Nephron progenitor cell (in vitro differentiated cells): ENCODE measurements at places on chromosomes 7 and 10.

- no peak for DNase-seq
Observed at GRCh38 chr10:88226071-88226659, 357.0 kb downstream of the RNLS start.

DNA sequence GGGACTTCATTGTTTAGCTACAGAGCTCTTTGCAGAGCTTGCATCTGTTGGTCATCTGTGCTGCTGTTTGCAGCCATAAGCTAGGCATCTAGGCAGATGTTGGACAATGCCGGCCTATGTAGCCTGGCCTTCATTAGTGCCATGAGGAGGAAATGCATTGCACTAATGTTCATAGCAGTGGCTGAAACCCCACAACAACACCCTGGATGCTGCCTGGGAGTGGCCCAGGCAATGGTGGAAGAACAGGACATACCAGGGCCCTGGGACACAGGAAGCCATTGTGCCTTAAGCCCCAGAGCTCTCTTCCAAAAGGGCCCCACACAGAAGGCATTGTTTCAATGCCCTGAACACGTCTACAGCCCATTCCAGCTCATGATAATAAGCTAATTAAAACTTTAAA, 131.5 kb upstream of the LYZL1 start:
- no peak for DNase-seq

DNA sequence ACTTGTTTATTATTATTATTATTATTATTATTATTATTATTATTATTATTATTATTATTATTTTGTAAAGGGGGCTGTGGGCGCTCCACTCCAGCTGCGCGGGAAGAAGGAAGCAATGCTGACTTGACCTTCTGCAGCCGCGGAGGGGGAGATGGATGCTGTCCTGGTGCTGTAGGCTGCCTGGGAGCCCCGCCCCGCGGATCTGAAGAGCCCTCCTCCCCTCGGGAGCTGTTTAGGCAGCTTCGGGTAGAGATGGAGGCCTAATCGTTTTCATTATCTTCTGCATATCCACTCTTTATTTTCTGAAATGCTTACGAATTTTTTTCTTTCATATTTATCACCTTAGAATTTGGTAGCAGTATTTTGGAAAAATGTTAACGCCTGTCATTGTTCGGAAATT, 101.2 kb upstream of the KLF6 start:
- DNase-seq, result peak; percentile 70

DNA sequence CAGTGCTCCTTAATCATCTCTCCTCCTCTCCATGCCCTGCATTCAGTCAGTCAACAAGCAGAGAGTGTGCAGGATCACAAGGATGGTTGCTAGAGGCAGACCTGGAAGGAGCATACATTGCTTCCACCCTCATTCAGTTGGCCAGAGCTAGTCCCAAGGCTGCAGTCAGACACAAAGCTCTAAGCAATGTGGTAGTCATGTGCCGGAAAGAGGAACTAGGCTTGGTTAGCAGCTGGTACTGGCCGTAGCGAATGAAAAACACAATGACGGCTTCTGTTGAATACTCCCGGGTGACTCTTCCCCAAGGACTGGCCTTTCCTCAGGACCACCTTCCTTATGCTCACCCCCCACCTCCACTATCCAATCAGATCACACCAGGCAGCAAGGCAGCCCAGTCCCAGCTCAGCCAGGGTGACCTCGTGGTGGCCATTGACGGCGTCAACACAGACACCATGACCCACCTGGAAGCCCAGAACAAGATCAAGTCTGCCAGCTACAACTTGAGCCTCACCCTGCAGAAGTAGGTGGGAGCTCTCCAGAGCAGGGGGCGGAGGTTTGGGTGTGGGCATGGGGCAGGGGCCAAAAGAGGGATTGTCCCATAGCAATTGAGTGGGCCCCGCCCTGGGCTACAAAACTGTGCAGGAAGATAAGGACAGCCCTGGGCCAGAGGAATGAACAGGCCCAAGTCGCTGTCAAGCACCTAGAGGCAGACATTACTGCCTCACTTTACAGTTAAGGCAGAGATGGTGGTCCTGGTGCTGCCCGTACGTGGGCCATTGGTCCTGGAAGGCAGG, 10.9 kb downstream of the LDB3 start:
- DNase-seq, result no peak

DNA sequence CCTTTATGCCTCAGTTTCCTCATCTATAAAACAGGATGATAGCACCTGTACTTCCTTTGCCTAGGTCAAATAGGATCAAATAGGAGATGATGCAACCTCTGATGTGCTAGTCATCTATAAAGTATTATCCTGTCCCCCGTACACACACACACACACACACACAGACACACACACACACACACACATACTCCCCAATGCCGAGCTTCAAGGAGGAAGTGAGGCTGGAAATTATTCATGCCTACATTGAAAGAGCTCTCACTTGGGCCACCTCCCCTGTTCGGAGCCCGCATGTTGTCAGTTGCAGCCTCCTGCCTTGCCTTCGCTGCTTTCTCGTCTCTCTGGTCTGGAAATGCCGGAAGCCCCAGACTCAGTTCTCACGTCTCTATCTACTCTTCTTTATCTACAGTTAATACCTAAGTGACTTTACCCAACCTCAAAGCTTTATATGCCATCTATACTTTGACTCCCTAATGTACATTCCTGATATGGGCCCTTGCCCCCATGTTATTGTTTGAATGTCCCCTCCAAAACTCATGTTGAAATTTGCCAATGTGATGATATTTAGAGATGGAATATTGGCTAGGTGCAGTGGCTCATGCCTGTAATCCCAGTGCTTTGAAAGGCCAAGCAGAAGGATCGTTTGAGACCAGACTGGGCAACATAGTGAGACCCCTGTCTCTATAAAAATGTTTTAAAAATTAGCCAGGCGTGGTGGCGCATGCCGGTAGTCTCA, 6.9 kb upstream of the UBE2H start:
- no peak for DNase-seq

- peak; percentile 61 for DNase-seq
Observed at GRCh38 chr10:108970016-108970415, 953.3 kb downstream of the XPNPEP1 start.

DNA sequence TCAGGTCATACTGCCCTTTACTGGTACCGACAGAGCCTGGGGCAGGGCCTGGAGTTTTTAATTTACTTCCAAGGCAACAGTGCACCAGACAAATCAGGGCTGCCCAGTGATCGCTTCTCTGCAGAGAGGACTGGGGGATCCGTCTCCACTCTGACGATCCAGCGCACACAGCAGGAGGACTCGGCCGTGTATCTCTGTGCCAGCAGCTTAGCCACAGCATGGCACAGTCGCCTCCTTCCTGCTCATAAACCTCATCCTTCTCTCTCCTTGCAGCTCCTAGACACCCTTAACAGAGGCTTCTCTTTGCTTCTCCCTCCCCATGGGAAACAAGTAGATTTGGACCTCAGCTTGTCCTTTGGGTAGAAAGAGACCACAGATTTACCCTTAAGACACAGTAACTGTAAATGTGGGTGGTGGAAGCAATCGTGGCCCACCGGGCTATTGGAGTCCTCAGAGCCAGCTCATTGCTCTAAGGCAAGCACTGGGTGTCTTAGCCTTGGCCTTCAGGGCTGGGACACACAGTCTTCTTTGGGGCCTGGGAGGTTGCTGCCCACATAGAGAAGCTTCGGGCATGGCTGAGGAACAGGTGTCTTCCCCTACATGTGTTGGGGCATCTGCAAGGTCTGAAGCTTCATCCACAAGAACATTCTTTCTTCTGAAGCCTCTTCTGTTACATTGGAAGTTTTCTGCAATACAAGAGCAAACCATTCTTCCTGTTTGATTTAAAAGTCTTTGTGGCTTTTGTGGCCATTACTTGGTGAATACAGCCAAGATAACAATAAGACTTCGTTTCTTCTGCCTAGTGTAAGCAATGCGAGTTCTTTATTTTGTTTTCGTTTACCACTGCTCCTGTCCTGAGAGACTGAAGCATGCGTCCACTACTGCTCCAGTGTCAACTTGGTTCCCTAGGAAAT, 95.5 kb upstream of the PRSS58 start:
- DNase-seq, result no peak

- DNase-seq, result no peak
Observed at GRCh38 chr10:126225672-126226008, 162.6 kb downstream of the ADAM12 start.

GRCh38 chr7:11026452-11027359, 53.0 kb downstream of the PHF14 start:
- no peak for DNase-seq

DNA sequence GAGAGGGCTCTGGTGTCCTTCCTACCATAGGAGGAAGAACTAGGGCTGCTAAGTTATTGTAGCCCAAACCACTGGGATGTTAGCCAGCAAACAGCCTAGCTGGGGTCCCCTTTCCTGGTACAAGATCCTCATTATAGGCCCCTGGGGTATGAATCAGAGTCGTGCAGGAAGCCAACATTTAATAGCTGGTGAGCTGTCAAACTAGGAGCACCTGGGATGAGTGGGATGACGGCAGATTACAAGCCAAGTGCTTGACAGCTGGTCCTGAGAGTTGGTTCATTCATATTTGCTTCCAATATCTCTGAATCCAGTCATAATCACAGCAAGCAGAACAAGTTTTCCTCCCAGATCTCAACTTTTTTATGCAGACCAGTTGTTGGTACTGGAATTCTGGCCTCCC, 25.1 kb upstream of the DNAJB12 start:
- DNase-seq, result no peak

- DNase-seq, result no peak
Observed at GRCh38 chr10:97333351-97333600, 1.3 kb downstream of the FRAT2 start.

GRCh38 chr10:11440250-11441150, 170.9 kb downstream of the USP6NL start:
- no peak for DNase-seq

DNA sequence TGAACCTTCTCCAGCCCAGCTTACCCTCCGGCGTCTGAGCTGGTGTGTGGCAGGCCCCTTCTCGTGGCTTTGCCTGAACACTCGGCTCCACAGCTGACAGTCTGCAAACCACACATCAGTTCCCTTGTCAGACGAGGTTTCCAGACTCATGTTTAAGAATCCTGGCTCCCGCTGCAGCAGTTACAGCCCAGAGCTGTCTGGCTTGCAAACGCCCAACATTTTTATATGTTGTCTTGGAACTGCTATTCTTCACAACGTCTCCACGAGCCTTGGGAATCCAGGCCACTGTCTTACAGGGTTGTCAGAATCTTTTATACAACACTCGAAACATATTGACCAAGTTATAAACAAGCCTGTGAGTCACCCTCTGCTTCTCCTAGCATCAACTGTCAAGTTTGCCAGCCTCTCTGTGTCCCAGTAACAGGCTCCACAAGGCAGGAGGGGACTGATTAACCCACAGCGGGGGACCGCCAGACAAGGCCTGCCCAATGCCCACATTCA, 68.1 kb downstream of the TNS3 start:
- no peak for DNase-seq

GRCh38 chr7:28037220-28038010, 143.2 kb downstream of the JAZF1 start:
- no peak for DNase-seq

DNA sequence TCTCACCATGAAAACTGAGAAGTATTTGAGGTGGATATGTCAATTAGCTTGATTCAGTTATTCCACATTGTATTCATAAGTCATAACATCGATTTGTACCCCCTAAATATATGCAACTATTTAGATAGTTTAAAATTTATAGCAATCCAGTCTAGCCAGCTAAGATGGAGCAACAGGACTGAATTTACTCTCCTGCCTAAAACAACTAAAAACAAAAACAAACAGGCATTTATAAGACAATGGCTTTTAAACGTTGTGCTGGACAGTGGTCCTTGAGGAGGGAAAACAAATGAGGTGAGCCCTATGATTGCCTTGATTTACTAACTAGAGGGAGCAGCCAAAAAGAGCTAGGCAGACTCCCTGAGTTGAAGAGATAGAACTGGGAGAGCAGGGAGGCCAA, 814 bp upstream of the GPAM start:
- no peak for DNase-seq

- no peak for DNase-seq
Observed at GRCh38 chr7:30557245-30557644, 37.4 kb upstream of the GARS1 start.

DNA sequence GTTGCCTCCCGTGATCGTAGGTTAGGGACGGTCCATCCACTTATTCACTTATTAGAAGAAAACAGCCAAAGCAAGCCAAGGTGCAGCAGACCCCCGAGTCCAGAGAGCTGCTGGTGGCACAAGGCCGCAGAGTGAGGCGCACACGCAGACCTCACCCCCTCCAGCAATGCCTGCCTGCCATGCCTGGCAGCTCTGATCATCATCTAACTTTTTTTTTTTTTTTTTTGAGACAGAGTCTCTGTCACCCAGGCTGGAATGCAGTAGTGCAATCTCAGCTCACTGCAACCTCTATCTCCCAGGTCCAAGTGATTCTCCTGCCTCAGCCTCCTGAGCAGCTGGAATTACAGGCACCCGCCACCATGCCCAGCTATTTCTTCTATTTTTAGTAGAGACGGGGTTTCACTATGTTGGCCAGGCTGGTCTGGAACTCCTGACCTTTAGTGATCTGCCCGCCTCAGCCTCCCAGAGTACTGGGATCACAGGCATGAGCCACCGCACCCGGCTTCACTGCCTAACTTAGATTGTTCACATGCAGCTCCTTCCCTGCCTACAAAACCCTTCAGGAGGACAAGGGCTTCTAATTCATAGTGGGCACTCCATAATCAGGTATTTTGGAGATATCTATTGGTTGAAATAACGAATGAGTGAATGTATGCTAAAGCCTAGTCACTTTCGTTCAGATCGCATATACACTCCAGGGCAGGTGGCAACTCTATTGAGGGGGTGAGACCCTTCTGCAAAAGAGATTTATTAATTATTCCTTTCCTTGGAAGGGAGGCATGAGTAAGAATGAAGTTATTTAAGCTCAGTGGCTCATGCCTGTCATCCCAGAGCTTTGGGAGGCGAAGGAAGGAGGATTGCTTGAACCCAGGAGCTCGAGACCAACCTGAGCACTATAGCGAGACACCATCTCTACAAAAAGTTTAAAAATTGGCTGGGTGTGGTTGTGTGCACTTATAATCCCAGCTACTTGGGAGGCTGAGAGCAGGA, 15.9 kb downstream of the TRIM56 start:
- no peak for DNase-seq

GRCh38 chr10:112304267-112304859, 21.2 kb downstream of the TECTB start:
- no peak for DNase-seq

DNA sequence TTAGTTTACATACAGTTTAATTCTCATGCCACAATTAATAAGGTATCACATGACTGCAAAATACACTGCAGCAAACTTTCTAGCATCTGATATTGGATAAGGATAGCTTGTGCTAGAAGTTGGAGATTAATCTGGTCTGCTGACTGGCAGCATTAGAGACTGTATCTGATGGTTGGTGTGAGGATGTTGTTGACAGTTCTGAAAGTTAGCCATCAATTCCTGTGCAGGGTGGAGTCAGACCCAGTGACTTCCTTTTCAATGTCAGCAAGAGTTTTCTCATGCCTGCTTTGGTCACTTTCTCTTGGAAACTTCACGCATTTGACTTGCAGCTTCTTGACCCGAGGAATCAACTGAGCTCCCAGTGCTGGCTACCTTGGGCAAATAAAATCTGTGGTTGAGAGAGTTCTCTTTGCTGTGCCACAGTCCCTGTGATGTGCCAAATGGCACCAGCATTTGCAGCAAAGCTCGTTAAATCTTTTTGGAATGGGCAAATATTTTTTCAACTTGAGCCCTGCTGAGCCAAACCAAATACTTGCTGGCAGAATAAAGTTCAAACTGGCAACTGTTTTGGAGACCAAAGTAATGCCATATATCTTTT, 233.0 kb downstream of the TRIL start:
- no peak for DNase-seq
